ENCODE measurements at places on chromosomes 7 and 10. TPM values are rescaled to one million over a fixed set of nuclear protein-coding genes. Genes with fewer than 3 reads are reported as not detected.

PLXNA4 gene
- 1.1 TPM for total RNA-seq

NUPR2 gene
- total RNA-seq = not detected

ITIH5 gene
- 10.7 TPM for total RNA-seq

STEAP1 gene
- total RNA-seq = 0.59 TPM

LHFPL3 gene
- not detected for total RNA-seq

HSPA14 gene
- total RNA-seq = 20.8 TPM

SCART1 gene
- 0.58 TPM for total RNA-seq

VIPR2 gene
- 3.6 TPM for total RNA-seq

ACSM6 gene
- not detected for total RNA-seq

DNA sequence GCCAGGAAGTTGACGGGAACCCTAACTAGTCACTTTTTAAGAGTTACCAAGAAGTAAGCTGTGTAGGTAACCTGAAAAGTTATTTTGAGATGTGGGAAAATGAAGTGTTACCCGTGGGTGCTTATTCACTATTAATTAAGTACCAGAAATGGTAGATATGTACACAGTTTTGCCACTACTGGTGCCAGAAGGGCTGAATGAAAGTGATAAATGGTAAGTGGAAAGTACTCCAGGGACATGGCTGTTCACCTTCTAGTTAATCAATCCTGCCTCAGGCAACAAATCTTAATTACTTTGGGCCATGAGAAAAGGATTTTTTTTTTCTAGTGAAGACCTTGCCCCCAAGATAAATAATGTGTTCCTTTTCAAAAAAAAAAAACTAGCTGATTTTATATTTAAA, 15.8 kb downstream of the NET1 start:
- no peak for DNase-seq

DNA sequence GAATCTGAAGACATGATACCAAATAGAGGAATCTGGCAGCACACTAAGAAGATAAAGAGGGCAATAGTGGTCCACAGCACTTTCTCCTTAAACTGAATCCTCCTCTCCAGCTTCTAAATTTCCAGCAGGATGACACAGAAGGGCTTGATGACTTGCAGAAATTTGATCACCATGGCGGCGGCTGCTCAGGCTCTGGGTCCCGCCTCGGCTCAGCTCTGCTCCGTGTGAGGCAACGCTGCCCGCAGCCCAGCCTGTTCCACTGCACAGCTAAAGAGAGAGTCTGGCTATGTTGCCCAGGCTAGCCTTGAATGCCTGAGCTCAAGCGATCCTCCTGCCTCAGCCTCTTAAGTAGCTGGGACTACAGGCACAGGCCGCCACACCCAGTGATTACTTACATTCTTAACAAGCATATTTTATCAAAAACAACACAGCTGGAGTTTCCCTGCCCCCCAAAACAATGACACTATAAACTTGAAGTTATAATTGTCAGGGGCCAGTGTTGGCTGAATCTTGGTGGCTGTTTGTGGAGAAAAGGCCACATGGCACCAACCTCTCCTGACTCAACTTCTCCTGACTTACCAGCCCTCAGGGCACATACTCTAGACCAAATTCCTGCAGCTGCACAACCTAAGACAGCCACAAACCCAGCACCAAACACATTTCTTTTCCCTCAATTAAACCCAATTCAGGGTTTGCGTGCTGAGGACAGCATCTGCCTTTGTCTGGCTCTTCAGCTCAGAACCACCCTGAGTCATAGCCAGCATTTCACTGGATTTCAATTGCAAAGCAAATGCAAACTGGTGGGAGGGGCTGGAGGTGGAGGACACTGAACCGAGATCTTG, 11.6 kb upstream of the TNPO3 start:
- DNase-seq = no peak

GRCh38 chr10:116737627-116738327, 4.6 kb downstream of the HSPA12A start:
- DNase-seq = no peak

DNA sequence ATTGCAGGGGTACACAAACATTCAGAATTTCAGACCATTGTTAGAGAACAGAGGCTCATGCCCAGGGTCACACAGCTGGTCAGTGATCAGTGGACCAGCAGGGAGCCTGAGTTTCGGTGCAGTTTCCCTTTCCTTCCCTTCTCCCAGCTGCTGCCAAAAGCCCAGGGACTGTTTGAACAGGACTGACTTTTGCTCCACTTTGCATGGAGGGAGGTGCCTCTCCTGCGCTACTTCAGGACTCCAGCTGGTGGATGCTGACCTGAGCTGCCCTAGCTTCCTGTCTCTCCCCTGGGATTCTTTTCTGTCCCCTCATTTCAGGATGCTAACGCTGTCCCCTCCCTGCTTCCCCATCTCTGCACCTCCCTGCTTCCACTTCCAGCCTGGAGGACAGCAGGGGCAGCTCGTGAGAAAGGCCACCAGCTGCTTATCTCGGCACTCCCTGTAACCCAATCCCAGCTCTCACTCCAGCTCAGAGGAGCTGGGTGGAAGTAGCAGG, 14.5 kb downstream of the SH2D4B start:
- DNase-seq = no peak

DNA sequence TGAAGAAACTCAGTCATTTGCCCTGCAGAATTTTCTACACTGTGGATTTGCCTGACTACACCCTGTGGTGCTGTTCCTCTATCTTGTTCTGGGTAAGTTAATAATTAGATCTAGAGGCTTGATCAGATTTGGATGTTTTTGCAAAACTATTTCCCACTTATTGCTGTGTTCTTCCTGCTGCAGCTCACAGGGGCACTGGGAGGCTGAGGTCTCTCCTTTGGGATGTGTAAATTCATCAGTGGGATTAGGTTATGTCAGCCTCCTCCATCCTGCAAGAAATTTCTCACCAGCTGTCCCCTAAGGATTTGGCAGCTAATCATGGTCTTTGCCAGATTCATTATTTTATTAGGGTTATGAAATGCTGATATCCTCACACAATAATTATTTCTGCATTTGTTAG, 148.1 kb upstream of the ZNF32 start:
- DNase-seq = no peak

DNA sequence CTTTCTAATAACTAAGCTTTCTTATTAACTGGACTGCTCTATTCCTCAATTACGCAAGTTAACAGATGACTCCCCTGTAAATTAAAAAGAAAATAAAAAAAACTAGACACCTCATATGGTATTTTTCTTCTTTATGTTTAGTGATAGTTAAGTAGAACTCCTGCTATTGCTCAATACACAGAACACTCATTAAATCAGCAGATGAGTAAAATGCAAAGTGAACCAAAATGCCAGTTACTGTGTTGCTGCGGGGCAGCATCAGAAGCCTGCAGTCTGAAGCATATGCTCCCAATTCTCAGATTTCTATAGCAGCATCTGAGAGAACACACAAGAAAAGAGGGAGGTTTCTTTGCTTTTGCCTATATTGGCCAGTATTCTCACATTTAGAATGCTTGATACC, 28.4 kb downstream of the CDK6 start:
- no peak for DNase-seq

GRCh38 chr7:117165656-117166055, 157.2 kb downstream of the WNT2 start:
- DNase-seq = no peak

DNA sequence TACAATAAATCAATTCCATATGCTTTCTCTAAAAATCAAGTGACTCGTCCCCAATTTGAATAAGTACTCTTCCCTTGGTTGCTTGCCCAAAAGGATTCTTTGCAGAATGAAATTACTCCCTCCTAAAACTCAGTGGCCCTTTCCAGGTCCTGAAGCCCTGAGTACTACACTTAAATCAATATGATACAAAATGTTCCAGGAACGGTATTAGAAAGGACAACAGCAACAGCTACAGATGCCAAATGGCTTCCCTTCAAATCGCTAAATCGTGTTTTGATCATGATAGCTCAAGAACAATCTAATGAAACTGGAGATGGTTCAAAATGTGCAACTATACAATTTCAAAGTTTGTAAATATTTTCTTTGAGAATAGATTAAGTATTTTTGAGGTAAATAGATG, 59.4 kb downstream of the TPK1 start:
- no peak for DNase-seq

DNA sequence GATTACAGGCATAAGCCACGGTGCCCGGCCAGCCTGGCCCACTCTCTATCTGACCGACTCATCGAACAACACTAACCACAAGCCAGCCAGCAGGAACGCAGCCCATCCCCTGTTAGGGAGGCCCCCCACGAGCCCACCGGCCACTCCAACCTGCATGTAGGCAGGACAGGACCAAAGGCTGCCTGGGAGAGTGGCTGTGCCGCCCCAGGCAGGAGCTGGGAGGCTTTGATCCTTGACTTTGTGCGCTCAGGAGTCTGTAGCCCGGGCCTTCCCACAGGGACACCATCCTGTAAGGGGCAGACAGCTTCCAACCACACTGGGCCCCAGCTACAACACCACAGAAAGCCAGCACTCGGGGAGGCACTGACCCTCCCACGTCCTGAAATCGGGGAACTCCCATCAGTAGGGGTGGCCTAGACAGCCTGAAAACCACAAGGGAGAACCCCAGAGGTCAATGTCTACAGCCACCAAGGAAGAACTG, 29.4 kb downstream of the GRID1 start:
- no peak for DNase-seq

DNA sequence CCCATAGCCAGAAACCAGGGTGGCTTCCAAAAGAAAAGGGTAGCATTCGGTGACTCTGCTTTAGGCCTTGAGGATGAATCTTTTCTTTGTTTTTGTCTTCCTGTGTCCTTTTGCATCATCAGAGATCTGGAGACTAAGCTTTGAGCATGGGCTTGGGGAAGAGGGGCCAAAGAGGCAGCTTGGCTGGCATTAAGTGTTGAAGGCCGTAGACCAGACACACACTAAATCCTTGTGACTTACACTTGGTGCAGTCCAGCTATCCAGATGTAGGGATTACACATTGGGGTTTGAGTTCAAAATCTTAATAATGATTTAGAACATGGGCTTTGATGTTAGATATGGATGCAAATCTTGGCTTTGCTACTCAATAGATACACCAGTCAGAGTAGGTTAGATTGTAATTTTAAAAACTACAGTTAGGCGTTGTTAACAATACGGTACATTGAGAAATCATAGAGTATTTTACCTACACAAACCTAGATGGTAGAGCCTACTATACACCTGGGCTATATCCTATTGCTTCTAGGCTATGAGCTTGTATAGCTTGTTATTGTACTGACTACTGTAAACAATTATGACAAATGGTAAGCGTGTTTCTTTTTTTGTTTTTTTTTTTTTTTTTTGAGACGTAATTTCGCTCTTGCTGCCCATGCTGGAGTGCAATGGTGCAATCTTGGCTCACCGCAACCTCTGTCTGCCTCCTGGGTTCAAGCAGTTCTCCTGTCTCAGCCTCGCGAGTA, 3.5 kb downstream of the SEPTIN7 start:
- DNase-seq = no peak

- DNase-seq = no peak
These were observed 345.2 kb upstream of the SHH start for GRCh38 chr7:156157409-156158012.

DNA sequence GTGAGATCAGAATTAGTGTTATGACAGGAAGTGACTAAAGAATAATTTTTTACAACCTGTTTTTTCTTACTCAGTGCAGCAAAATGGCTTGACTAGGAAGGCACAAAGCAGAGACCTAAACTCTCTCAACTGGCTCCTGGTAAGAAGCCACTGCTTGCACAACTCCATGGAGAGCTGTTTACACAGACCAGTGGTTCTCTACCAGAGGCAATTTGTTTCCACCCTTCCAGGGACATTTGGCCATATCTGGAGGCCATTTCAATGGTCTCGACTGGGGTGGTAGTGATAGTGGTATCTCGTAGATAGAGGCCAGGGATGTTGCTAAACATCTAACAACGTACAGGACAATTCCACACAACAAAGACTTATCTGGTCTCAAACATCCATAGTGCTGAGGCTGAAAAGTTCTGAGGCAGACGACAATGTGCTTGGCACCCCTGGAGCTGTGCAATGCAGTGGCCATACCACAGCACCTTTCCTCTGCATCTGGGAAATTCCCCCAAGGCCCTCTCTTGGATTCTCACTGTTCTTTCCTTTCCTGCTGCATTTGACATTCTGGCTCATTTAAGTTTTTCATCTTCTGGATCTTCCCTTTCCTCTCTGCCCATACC, 105.4 kb upstream of the LAMB4 start:
- no peak for DNase-seq

DNA sequence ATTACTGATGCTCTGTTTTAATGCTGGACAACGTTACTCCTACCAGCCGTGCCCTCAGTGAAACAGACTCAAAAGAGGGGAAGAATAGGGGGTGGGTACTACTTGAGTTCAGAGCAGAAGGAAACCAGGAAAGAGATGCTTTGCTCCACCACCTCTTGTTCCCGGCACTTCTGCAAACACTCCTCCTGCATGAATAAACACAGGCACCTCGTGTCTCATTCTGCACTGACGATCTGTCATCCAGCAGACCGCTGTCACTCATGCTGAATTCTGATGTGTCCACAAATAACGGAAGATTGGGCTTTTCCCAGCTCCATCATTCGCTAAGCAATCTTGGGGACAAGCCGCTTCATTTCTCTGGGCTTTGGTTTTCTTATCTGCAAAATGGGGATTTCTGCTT, 26.7 kb downstream of the YWHAG start:
- DNase-seq = no peak

DNA sequence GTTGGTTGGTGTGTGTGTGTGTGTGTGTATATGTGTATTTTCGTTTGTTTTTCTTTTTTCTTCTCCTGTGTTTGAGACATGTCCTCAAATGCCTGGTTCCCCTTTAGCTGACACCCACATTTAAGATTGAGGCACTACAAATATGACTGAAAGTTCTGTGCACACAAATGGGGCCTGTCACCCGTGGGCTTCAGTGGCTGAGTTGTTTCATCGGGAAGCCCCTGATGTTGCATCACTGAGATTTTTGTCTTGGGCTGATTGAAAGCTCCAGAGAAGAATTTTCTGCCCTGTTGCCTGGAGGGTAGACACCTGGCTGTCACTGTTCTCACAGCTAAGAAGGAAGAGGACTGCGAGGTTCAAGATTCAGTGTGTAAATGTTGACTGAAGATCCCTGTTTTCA, 283.8 kb upstream of the C7orf33 start:
- no peak for DNase-seq

DNA sequence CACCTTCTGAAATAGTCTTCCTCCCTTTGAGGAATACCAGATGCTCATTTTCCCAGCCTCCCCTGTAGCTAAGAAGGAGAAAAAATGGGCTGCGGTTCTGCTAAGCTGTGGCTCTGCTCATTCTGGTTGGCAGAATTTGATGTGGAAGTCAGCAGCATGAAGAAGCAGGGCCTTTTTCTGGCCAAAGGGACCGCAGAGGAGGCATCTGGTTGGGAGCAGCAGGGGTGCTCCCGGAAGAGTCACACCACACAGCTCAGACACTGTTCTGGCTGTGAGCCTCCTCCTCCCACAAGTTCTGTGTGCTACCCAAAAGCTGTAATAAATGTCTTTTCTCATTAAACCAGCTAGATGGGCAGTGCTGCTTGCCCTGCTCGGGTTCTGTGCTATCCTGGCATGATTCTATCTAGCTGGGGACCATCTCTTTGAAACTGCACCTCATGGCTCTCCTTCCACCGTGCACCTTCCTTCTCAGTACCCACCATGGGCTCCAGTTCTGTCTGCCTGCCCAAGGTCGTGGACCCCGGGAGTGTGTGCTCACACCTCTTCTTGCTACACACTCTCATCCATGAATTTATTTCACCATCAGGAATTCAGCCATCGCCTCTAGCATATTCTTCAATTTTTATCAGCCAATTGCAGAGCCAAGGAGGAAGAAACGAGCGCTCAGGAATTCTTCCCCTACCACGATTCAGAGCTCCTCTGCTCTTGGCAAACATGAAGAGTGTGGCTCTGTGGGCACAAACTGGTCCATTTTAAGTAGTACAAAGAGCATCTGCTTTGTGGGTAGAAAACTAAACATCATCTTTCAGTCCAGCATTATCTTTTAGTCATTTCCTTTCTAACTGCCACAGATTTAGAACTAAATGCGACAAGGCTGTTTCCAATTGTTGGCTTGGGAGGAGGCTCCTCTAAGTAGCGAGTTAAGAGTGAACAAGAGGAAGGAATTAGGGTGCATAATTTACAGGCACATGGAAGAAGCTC, 76.9 kb downstream of the FAM171A1 start:
- no peak for DNase-seq
